ENCODE measurements at places on chromosomes 16 and 17. TPM values are rescaled to one million over a fixed set of nuclear protein-coding genes. Genes with fewer than 3 reads are reported as not detected.

Gene YWHAE
- 820 TPM for polyA plus RNA-seq

Gene FAM20A
- 9.9 TPM for polyA plus RNA-seq

Gene SPNS2
- polyA plus RNA-seq = 5.3 TPM

Gene CMTM2
- polyA plus RNA-seq = 0.41 TPM

Gene DNASE1L2
- 0.57 TPM for polyA plus RNA-seq

Gene PRDM7
- not detected for polyA plus RNA-seq

Gene SHISA9
- polyA plus RNA-seq = 0.03 TPM

Gene KIAA0753
- 12.3 TPM for polyA plus RNA-seq

Gene CLEC18B
- 3.5 TPM for polyA plus RNA-seq

Gene TMEM235
- 0.14 TPM for polyA plus RNA-seq

Gene MAP2K6
- polyA plus RNA-seq = 21.3 TPM

Gene FBRS
- not detected for polyA plus RNA-seq

Gene KRTAP1-1
- not detected for polyA plus RNA-seq

Gene FOXC2
- polyA plus RNA-seq = 0.65 TPM

Gene KRTAP2-2
- not detected for polyA plus RNA-seq

Gene TOM1L1
- polyA plus RNA-seq = 5.1 TPM

Gene WFDC1
- polyA plus RNA-seq = 2.6 TPM

Gene RBFOX1
- polyA plus RNA-seq = 76.9 TPM

Gene EIF5A
- 292 TPM for polyA plus RNA-seq

Gene DNAH2
- polyA plus RNA-seq = 6.1 TPM

Gene PSMD3
- 88.3 TPM for polyA plus RNA-seq

Gene TBCD
- polyA plus RNA-seq = 52.9 TPM
